Activated CD4-positive, alpha-beta T cell treated with anti-CD3 and anti-CD28 coated beads, Interleukin-2, amount 50 U/mL, for 4 hours (primary cell): ENCODE measurements at places on chromosomes 5 and 9.

DNA sequence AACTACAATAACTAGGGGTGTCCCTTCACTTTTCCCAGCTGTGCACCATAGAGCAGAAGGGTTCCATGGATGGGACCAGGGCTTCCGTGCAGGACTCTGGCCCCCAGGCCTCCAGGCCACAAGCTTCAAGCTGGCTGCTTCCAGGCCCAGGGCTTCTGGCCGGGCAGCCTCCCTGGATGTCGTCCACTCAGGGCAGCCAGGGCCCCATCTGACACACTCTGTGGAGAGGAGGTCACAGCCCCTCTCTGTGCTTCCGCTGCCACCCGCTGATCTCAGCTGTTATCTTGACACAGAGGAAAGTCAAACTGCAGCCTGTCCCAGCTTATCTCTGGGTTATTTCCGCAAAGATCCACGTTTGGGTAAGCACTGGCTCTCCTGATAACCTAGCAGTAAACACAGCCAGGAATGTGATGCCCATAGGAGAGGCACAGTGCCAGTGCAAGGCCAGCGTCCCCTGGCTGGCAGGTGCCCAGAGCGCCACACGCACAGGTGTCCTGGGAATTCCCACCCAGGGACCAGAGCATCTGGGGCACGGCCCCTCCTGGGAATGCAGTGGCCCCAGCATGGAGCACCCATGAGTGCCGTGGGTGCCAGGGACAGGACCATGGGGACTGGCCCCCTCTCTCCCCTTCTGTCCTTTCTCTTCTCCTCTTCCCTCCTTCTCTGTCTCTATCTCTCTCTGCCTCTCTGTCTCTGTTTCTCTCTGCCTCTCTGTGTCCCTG is 15.6 kb upstream of the SLC6A19 start:
- no peak for DNase-seq

- DNase-seq = peak; percentile 57
These were observed 24.3 kb upstream of the POMT1 start for GRCh38 chr9:131478421-131478868.

GRCh38 chr5:52392321-52392720 is 395.4 kb upstream of the ITGA1 start:
- no peak for DNase-seq

DNA sequence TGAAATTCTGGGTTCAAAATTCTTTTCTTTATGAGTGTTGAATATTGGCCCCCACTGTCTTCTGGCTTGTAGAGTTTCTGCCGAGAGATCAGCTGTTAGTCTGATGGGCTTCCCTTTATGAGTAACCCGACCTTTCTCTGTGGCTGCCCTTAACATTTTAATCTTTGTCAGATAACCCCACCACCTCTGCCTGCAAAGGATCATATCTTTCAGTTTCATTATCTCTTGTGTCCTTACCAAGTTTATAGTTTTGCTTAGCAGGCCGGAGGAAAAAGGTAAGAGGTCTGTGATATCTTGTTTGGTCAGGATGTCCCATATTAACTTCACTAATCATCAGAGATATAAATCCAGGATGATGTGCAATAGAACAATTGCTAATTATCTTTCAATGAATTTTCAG is 970.2 kb upstream of the TYRP1 start:
- DNase-seq = no peak
